ENCODE measurements at places on chromosomes 7 and 10.

DNA sequence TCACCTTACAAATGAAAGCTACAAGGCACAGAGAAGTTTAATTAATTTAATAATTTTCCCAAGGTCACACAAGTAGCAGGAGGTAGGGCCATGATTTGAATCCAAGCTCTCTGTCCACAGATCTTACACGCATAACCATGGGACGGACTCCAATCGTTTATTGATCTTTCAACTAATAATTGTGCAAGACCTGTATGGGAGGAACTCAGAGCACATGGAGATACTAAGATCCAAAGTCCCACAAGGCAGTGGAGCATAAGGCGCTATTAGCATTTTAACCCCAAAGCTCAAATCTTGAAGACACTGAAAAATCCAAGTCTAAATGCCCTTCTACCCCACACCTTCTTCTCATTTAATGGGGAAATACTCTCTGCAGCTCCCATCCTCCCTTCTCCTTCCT, 143.5 kb downstream of the FGFR2 start:
- no peak for DNase-seq

DNA sequence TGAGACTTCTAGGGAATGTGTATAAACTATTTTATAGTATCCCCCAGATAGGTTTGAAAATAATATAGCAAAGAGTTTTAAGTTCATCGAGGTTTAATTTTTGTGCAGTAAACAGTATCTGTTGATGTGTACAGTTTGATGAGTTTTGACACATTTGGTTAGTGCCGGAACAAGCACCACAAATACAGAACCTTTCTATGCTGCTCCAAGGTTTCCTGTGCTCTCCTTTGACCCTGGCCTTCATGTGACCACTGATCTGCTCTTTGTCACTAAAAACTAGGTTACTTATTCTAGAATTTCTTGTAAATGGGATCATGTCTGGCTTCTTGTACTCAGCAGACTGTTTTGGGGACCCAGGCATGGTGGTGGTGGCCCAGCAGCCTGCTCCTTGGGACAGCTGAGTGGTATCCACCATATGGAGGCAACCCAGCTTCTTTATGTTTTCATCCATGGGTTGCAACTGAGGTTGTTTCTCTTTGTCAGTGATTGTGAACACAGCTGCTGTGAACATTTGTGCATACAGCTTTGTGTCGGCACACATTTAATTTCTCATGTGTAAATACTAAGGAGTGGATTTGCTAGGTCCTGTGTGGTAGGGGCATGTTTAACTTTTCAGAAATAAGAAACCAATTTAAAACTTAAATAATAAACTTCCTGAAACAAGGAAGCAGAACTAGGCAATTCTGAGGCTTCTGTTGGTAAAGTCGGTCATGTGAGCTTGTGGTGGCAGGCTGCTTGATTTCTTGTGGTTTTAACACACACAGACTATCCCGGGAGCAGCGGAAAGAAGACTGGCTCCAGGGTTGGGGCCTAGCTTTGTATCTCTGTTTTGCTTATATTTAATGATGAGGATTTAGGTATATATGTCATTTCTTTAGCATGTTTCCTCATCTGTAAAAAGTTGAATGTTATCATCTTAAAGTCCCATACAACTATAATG, 219.4 kb downstream of the ABCA13 start:
- DNase-seq = no peak

GRCh38 chr10:33460505-33461294, 126.2 kb upstream of the NRP1 start:
- DNase-seq = no peak

DNA sequence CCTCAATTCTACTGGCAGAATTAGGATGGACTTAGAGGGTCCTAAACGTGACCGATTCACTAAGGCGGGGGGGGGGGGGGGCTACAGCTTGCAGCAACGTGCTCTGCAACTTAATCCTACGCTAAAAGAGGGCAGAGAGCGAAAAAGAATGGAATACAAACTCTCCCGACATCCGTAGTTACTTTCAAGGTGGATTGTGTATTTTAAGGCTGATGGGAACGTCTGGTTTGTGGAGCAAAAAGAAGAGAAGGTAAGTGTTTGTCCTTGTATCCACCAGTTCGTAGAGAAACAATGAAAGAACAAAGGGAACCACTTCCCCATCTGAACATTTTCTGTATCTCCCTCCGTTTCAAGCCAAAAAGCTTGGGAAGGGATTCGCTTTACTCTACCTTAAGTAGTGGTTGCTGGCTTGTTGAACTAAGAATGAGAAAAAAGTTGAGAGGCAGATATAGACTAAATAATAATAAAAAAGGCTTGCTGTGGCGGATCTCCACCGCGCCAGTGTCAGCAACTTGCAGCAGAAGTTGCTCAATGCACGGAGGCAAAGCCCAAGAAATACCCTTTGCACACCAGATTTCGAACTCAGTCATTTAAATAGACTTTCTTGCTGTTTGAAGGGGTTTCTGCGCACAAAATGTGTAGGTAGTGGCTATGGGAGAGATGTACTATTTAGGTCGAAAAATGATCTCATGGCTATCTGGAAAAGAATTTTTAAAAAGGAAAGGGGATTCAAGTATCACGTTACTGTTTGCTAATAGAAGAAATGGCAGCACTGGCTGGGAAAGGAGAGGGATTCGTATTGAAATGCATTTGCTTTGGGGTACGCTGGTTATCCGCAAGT, 736 bp downstream of the SKIDA1 start:
- no peak for DNase-seq

DNA sequence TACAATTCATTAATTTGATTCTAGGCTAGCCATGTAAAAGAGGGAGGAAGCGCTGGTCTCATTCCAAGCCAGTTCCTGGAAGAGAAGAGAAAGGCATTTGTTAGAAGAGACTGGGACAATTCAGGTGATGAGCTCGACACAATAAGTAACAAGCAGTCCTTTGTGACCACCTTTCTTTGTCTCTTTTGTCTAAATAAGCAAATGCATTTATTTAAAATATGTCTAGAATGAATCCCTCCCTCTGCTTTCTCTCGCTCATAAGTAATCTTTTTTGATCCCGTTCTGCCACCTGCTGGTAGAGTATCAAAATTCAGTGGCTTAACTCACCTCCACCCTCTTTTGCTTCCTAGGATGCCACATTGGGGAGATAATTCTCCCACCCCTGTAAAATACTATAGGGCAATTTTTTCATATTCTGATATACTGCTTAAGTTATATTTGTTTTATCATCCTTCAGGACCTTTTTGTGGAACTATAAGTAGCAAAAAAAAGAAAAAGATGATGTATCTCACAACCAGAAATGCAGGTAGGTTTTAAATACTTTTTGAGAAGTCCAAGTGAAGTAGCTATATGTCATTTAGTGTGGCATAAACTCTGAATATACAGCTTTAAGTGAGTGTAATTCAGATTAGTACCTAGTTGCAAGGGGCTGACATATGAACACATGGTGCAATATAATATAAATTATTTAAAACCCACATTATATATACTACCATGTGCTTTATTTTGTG, 91.5 kb downstream of the GSDME start:
- peak; percentile 0 for DNase-seq

DNA sequence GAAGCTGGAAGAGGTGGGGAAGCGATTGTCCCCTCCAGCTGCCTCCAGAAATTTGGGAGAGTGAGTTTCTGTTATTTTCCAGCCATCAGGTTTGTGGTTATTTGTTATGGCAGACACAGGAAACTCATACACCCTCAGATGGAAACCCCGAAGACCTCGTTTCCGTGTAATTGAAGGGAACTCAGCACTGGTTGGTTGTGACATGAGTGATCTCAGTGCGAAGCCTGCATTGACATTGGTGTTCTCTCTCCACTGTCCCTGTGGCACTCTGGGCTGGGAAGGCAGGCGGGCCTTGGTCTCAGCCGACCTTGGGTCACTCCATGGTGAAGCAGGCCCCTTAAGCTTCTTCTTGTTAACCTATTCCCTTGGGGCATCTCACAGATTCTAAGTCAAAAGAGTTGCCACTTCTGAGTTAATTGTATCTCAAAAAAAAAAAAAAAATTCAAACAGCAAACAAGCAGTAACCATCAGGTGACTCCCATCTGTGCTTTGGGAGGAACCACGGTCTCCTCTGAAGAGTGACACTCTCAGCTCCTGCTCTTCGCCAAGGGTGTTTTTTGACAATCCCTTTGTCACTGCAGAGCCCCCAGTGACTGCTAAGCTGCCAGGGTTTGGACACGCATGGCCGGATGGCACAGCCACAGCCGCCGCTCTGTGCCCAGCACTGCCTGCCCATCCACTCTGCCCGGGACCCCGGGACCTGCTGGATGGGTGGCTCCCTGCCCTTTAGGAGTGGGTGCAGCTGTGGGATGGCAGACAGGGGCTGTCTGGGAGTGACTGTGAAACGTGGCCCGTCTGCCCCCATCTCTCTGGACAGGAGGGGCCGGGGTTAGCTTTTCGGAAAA, 233.6 kb downstream of the PRPF18 start:
- DNase-seq = no peak

All from activated T-helper 1 cell treated with Interleukin-2 at 50 U/mL for 16 hours (primary cell).